GM12878 (cell line): ENCODE measurements at places on chromosomes 16 and 17. TPM values are rescaled to one million over a fixed set of nuclear protein-coding genes. Genes with fewer than 3 reads are reported as not detected.

The TEKT5 gene
- 0.80 and 2.2 TPM in 2 replicates for total RNA-seq

The CD7 gene
- total RNA-seq, result 0.33 TPM in 1 of 2 replicates, not detected in the other

The MAPK7 gene
- 11.1 and 13.5 TPM in 2 replicates for total RNA-seq

The GPRC5C gene
- total RNA-seq, result 0.36 and 0.58 TPM in 2 replicates

The GAS7 gene
- 53.4 and 57.0 TPM in 2 replicates for total RNA-seq

The USP6 gene
- 0.03 and 0.13 TPM in 2 replicates for total RNA-seq

The ZP2 gene
- 0.21 TPM in 1 of 2 replicates, not detected in the other for total RNA-seq

The CAVIN1 gene
- 0.93 and 1.1 TPM in 2 replicates for total RNA-seq

The GAS2L2 gene
- not detected in 2 replicates for total RNA-seq

The KREMEN2 gene
- total RNA-seq, result 1.5 TPM in 2 replicates

The ITGAD gene
- 4.0 and 4.8 TPM in 2 replicates for total RNA-seq

The SLFN5 gene
- 2.1 and 2.2 TPM in 2 replicates for total RNA-seq

The RASL10B gene
- 0.05 TPM in 1 of 2 replicates, not detected in the other for total RNA-seq

The RAB37 gene
- total RNA-seq, result 2.3 and 2.7 TPM in 2 replicates

DNA sequence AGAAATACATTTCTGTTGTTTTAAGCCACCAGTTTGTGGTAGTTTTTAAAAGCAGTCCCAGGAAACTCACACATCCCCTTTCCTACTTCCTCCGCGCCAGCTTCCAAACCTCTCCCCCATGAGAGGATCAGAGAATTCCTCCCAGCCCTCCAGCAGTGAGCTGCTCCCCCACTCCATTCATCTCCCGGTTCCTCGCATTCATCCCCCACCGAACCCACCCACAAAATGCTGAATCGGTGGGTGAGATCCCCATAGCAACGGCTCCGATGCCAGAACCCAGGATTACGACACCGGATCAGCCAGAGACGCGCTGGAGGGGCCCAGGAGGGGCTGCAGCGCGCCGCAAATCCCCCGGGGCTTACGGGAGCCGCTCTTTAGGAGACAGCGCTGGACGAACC, 251.4 kb upstream of the RPL38 start:
- no peak overlapping the region for H3K4me3 ChIP-seq
- no peaks in the 10 kb centered on the region for H3K36me3 ChIP-seq
- DNase-seq, result no peak
- no peak overlapping the region for H3K27ac ChIP-seq

- H3K27ac ChIP-seq, result peak overlapping the region; percentile 72
- DNase-seq, result peak; percentile 58
- no peaks in the 10 kb centered on the region for H3K36me3 ChIP-seq
- no peaks in the 10 kb centered on the region for H3K27me3 ChIP-seq
- H3K4me1 ChIP-seq, result peaks cover 19% of the 10 kb centered on the region
- H3K4me3 ChIP-seq, result peak overlapping the region; percentile 19; the same call in 1 of the 2 replicates
These were observed 14.2 kb downstream of the SNX20 start for GRCh38 chr16:50666658-50667496.

- peaks cover 3% of the 10 kb centered on the region; the same call in 1 of the 2 replicates for H3K4me1 ChIP-seq
- no peak overlapping the region for H3K27ac ChIP-seq
- H3K27me3 ChIP-seq, result no peaks in the 10 kb centered on the region
- no peaks in the 10 kb centered on the region for H3K36me3 ChIP-seq
- no peak overlapping the region for H3K4me3 ChIP-seq
- no peak for DNase-seq
These were observed 12.4 kb downstream of the TOB1 start for GRCh38 chr17:50853781-50854180.

DNA sequence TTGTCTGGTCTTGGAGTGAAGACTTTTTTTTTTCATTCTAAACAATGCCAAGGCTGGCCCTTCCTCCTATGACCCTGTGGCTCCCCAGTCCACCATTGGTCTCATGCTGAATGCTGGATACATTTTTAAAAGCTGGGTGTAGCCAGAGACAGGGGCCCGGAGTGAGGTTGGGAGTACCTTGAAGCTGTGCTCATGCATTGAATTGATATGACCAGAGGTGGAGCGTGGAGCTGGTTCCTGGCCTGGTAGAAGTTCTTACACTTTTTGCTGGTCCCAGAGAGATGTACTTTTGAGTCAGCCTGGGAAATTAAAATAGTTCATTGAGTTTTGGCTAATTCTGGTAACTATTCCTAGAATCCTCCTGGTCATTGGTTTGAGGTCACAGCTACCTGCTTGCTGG, 83.6 kb downstream of the CMIP start:
- no peak overlapping the region for H3K4me3 ChIP-seq
- no peaks in the 10 kb centered on the region for H3K4me1 ChIP-seq
- DNase-seq, result no peak
- H3K27ac ChIP-seq, result no peak overlapping the region

DNA sequence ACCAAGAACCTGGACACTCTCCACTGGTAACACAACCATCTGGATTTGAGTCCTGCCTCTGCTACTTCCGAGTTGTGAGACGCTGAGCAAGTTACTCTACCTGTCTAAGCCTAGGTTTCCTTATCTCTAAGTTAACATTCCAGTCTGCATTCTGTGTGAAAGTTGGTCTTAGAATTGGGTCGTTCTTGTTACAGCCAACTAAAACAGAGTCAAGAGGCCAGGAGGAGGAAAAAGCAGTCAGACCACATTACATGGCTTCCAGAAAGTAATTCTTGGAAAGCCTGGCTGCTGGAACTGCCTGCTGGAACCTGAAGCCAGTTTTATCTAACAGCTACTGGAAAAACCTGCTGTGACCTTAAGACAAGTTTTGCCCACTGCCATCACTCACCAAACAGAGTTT, 38.4 kb upstream of the XYLT1 start:
- no peak overlapping the region for H3K4me3 ChIP-seq
- H3K27me3 ChIP-seq, result 0 out of 2 replicates have a peak, but pooled peaks cover 3% of the 10 kb centered on the region
- no peaks in the 10 kb centered on the region for H3K4me1 ChIP-seq
- no peaks in the 10 kb centered on the region for H3K36me3 ChIP-seq
- no peak for DNase-seq

DNA sequence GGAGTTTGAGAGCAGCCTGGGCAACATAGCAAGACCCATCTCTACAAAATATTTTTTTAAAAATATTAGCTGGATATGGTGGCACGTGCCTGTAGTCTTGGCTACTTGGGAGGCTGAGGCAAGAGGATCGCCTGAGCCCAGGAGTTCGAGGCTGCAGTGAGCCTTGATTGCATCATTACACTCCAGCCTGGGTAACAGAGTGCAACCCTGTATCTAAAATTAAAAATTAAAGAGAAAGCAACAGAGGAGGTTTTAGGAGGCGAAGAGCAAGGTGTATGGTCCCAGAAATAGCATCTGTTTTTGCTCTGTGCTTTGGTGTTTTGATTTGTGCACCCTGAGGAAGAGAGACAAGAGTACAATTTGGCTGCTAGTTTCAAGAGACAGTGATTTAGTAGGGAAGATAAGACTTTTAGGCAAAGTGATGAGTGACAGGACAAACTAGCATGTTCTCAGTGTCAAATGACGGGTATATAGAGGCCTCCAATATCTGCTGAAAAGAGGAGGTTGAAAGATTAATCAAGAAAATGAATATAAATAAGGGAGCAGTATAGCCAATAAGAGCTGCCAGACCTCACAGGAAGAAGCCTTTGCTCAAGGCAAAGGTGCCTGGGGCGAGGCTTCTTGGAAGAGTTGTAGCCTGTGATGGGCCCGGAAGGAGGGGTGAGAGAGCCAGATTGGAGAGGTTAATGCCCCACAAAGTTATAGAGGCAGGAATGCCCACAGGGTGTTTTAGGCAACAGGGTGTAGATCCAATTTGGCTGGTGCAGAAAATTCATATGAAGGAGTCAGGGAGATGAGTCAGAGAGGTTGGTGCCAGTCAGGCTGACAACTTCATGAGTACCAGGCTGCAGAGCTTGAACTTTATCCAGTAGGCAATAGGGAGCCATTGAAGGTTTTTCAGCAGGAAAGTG, 11.4 kb downstream of the HLF start:
- no peak overlapping the region for H3K4me3 ChIP-seq
- no peaks in the 10 kb centered on the region for H3K27me3 ChIP-seq
- no peak for DNase-seq
- no peak overlapping the region for H3K27ac ChIP-seq
- H3K4me1 ChIP-seq, result no peaks in the 10 kb centered on the region

DNA sequence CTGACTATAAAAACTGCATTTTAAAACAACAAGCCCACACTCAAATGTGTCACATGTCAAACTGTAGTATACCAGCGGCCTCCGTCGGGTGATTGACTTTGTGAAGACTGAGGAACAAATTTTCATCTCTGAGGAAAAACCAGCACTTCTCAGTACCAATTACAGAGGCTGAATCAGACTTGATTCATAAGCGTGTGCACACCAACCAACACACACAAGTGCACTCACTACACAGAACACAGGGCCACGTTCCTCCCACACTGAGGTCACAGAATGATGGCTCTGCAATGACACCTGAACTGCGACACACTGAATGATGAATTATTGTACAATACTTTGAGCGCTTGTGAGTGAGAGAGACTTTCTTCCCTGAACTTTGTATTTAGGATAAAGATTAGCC, 29.6 kb downstream of the XPO6 start:
- DNase-seq, result no peak
- no peaks in the 10 kb centered on the region for H3K27me3 ChIP-seq
- H3K4me1 ChIP-seq, result peaks cover 45% of the 10 kb centered on the region
- H3K36me3 ChIP-seq, result peaks cover 7% of the 10 kb centered on the region; the same call in 1 of the 2 replicates
- H3K4me3 ChIP-seq, result peak overlapping the region; percentile 57; the same call in 1 of the 2 replicates
- H3K27ac ChIP-seq, result peak overlapping the region; percentile 89

DNA sequence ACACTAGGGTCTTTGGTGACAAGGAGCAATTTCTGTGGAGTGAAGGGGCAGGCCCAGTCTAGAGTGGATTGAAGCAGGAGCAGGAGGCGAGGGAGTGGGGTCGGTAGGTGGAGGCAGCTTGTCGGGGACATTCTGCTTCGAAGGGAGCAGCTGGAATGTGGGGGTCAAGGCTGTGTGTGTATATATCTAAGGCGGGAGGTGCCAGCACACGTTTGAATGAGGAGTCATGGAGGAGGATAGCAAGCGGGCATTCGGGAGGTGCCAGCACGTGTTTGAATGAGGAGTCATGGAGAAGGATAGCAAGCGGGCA, 17.7 kb downstream of the NT5M start:
- no peak overlapping the region for H3K27ac ChIP-seq
- H3K4me3 ChIP-seq, result no peak overlapping the region
- no peaks in the 10 kb centered on the region for H3K27me3 ChIP-seq
- no peaks in the 10 kb centered on the region for H3K4me1 ChIP-seq
- DNase-seq, result no peak

- H3K4me1 ChIP-seq, result no peaks in the 10 kb centered on the region
- H3K27ac ChIP-seq, result no peak overlapping the region
These were observed 178.0 kb downstream of the PARN start for GRCh38 chr16:14452066-14452465.

DNA sequence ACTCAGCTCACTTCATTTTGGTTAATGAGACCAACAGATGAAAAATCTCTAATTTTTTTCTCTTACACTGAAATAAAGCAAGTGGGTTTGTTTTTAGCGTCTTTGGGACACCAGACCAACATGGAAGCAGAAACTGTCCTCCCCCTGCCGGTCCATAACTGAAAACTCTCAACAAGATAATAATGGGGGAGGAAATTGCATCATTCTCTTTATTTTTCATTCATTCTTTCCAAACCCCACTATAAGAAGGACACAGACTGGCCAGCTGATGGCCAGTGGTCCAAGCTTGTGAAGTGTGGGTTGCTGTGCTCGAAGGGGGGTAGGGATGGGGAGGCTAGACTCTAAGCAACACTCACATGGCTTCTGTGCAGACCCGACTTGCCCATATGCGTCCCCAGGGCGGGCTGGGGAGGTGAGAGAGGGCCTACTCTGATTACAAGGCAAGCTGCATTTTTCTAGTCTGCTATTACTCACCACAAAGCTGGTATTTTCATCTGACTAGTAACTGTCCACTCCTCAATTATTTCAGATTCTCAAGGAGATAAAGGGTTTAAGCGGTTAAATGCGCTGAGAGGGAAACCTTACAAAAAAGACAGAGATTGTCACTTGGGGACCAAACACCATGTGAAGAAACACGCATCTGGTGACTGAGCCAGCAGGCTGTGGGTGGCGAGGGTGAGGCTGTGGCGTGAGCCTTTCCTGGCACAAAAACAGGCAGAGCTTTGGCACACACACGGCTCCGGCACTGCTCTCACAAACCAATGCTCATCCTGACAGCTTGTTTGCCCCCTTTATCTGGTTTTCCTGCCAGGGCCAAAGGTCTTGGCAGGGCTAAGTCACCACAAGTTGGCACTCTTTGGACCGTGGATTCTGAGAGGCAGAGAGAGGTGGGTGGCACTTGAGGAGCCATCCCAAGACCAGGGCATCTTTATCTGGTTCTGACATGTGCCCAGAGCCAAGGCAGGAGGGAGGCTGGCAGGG, 38.2 kb downstream of the MARF1 start:
- peaks cover 49% of the 10 kb centered on the region for H3K36me3 ChIP-seq
- no peak overlapping the region for H3K4me3 ChIP-seq
- no peak overlapping the region for H3K27ac ChIP-seq
- no peaks in the 10 kb centered on the region for H3K27me3 ChIP-seq

DNA sequence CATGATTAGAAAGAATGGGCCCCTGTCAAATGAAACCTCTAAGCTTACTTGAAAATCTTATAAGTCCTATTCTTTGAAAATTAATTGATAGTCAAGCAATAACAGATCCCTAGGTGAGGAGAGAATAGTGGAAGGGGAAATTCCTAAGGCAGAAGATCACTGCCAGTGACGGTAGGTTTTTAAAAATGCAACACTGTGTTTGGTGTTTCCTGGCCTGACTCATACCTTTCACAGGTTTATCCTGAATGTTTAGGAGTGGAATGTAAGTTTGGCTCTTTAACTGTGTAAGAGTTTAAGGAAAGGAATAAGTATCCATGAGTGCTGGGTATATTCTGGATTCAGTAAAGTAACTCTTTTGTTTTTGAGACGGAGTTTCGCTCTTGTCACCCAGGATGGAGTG, 23.8 kb downstream of the HAPSTR1 start:
- peaks cover 26% of the 10 kb centered on the region for H3K36me3 ChIP-seq
- H3K27me3 ChIP-seq, result no peaks in the 10 kb centered on the region
- DNase-seq, result no peak
- 0 out of 2 replicates have a peak, but pooled peaks cover 3% of the 10 kb centered on the region for H3K4me1 ChIP-seq

- DNase-seq, result no peak
- H3K4me3 ChIP-seq, result no peak overlapping the region
- H3K4me1 ChIP-seq, result no peaks in the 10 kb centered on the region
These were observed 24.8 kb upstream of the KDM6B start for GRCh38 chr17:7809086-7809790.

DNA sequence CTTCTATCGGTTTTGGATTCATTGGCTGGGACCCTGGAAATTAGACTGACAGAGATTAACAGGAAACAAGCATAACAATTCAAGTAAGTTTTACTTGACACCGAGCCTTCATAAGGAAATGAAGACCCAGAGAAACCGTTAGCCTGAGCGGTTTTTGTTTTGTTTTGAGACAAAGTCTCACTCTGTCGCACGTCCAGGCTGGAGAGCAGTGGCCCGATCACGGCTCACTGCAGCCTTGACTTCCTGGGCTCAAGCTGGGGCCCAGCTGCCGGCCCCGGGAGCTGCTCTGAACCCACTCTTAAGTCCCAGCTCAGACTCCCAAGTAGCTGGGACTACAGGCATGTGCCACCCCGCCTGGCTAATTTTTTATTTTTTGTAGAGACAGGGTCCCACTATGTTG, 321.3 kb downstream of the SEC14L1 start:
- peak overlapping the region; percentile 48; the same call in 1 of the 2 replicates for H3K4me3 ChIP-seq
- peak; percentile 84 for DNase-seq
- H3K27ac ChIP-seq, result peak overlapping the region; percentile 99
- peaks cover 14% of the 10 kb centered on the region for H3K36me3 ChIP-seq
- H3K27me3 ChIP-seq, result no peaks in the 10 kb centered on the region
